Sigmoid colon (tissue), 7 donors: ENCODE measurements at places on chromosomes 13 and 19. TPM values are rescaled to one million over a fixed set of nuclear protein-coding genes. Genes with fewer than 3 reads are reported as not detected.
A peak's percentile ranks its signal among the peaks of the same experiment; 100 is the strongest.

DNA sequence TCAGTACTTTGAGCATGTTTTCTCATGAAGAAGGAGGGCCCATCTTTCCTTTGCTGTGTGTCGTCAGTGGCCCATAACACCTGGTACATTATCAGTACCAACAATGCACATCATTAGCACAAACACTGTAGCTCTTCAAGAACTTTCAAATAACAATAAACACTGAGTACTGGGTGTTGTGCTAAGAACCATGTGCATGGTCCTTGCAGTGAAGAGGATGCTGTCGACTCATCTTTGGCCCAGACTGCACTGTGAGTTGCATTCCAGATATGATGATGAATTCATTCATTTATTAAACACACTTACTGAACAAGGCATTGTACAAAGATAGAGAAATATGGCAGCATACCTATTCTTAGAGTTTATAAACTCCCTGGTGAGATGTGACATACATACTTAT lies 55.8 kb downstream of the FLT3 start:
- no peak overlapping the region for H3K4me3 ChIP-seq
- H3K4me1 ChIP-seq: no peaks in the 10 kb centered on the region
- DNase-seq: no peak
- no peak overlapping the region for H3K27ac ChIP-seq

- H3K4me3 ChIP-seq: no peak overlapping the region
- DNase-seq: no peak
- H3K27ac ChIP-seq: no peak overlapping the region
- H3K4me1 ChIP-seq: peaks cover 14% of the 10 kb centered on the region
- H3K36me3 ChIP-seq: no peaks in the 10 kb centered on the region
Measured at GRCh38 chr13:34350671-34351070, 532.7 kb downstream of the RFC3 start.

GRCh38 chr19:32257326-32258073 lies 87.9 kb upstream of the ZNF507 start:
- H3K36me3 ChIP-seq: no peaks in the 10 kb centered on the region
- no peaks in the 10 kb centered on the region for H3K4me1 ChIP-seq
- no peaks in the 10 kb centered on the region for H3K27me3 ChIP-seq
- H3K4me3 ChIP-seq: no peak overlapping the region

DNA sequence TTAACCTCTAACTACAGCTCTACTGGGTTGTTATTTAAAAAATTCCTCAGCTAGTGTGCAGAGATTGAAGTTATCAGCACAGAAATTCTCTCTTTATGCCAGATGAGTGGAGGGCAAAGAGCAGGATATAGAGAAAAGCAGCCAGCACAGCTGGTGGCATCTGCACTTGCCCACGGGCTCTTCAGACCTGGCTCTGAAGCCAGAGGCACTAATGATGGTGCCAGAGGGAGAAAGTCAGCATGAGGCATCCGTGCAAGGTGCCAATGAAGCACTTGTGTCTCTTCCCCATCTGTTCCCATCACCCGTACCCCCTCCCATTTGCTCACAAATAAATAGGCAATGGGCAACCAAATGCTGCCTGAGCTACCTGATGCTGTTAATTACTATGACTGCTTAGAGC lies 138.9 kb downstream of the OLFM4 start:
- no peaks in the 10 kb centered on the region for H3K27me3 ChIP-seq
- no peaks in the 10 kb centered on the region for H3K4me1 ChIP-seq
- no peak overlapping the region for H3K27ac ChIP-seq
- DNase-seq: no peak
- H3K4me3 ChIP-seq: no peak overlapping the region

- no peak overlapping the region for H3K4me3 ChIP-seq
- H3K27ac ChIP-seq: no peak overlapping the region
- no peak for DNase-seq
- no peaks in the 10 kb centered on the region for H3K36me3 ChIP-seq
- no peaks in the 10 kb centered on the region for H3K27me3 ChIP-seq
- H3K4me1 ChIP-seq: no peaks in the 10 kb centered on the region
Measured at GRCh38 chr13:94243551-94243950, 235.9 kb downstream of the DCT start.

GRCh38 chr13:53092931-53093330 lies 64.3 kb downstream of the OLFM4 start:
- no peaks in the 10 kb centered on the region for H3K27me3 ChIP-seq
- H3K4me3 ChIP-seq: no peak overlapping the region
- no peaks in the 10 kb centered on the region for H3K4me1 ChIP-seq
- DNase-seq: no peak

- no peaks in the 10 kb centered on the region for H3K36me3 ChIP-seq
- no peak overlapping the region for H3K4me3 ChIP-seq
- no peak overlapping the region for H3K27ac ChIP-seq
- DNase-seq: no peak
Measured at GRCh38 chr13:73998631-73999030, 135.6 kb downstream of the KLF12 start.

- peak; percentile 89 for DNase-seq
- peak overlapping the region; percentile 35 for H3K27ac ChIP-seq
- no peaks in the 10 kb centered on the region for H3K27me3 ChIP-seq
- peak overlapping the region; percentile 52 for H3K4me3 ChIP-seq
Measured at GRCh38 chr19:58009666-58010301, 7.2 kb upstream of the ZNF606 start.

DNA sequence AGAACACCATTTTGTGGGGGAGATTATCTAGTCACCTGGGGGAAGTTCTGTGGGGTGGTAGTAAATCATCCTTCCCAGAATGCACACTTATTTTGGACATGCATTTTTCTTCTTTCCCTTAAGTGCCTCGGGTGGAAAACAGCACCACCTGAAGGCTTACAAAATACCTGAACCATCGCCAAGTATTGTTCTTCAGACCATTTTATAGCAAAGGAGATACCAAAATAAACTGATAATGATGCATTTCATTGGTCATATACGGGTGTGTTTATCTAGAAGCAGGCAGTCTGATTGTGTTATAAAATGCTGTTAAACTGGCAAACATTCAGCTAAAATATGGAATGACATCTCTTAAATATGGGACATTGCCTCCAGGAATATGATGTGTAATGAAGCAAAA lies 1034.7 kb downstream of the SLITRK1 start:
- no peaks in the 10 kb centered on the region for H3K36me3 ChIP-seq
- no peaks in the 10 kb centered on the region for H3K4me1 ChIP-seq
- DNase-seq: no peak
- H3K4me3 ChIP-seq: no peak overlapping the region
- H3K27ac ChIP-seq: no peak overlapping the region

- no peak overlapping the region for H3K4me3 ChIP-seq
- no peaks in the 10 kb centered on the region for H3K36me3 ChIP-seq
- peak overlapping the region; percentile 58 for H3K27ac ChIP-seq
- peak; percentile 78 for DNase-seq
Measured at GRCh38 chr13:98939660-98940191, 38.1 kb downstream of the DOCK9 start.

GRCh38 chr19:14168259-14168972 lies 32.0 kb upstream of the ASF1B start:
- H3K36me3 ChIP-seq: peaks cover 24% of the 10 kb centered on the region
- no peaks in the 10 kb centered on the region for H3K27me3 ChIP-seq
- no peak for DNase-seq
- no peaks in the 10 kb centered on the region for H3K4me1 ChIP-seq
- H3K4me3 ChIP-seq: no peak overlapping the region
- H3K27ac ChIP-seq: no peak overlapping the region

- no peak overlapping the region for H3K4me3 ChIP-seq
- DNase-seq: no peak
- H3K27ac ChIP-seq: no peak overlapping the region
- no peaks in the 10 kb centered on the region for H3K36me3 ChIP-seq
- no peaks in the 10 kb centered on the region for H3K4me1 ChIP-seq
Measured at GRCh38 chr13:98930151-98930591, 47.7 kb downstream of the DOCK9 start.

DNA sequence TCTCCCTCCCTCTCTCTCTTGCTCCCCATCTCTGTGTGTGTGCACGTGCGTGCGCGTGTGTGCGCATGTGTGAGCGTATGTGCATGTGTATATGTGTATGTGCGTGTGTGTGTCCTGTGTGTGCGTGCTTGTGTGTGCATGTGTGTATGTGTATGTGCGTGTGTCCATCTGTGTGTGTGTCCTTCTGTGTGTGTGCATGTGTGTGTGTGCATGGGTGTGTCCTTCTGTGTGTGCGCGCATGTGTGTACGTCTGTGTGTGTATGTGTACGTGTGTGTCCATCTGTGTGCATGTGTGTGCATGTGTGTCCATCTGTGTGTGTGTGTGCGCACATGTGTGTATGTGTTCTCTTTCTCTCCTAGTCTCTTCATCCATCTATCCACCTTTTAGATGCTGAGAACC lies 12.2 kb downstream of the SLC8A2 start:
- DNase-seq: no peak
- no peaks in the 10 kb centered on the region for H3K4me1 ChIP-seq
- H3K36me3 ChIP-seq: peaks cover 27% of the 10 kb centered on the region
- no peak overlapping the region for H3K27ac ChIP-seq

GRCh38 chr19:35236638-35237400 lies 8.3 kb upstream of the FAM187B start:
- no peak overlapping the region for H3K4me3 ChIP-seq
- peaks cover 5% of the 10 kb centered on the region for H3K27me3 ChIP-seq
- no peak for DNase-seq
- no peak overlapping the region for H3K27ac ChIP-seq

DNA sequence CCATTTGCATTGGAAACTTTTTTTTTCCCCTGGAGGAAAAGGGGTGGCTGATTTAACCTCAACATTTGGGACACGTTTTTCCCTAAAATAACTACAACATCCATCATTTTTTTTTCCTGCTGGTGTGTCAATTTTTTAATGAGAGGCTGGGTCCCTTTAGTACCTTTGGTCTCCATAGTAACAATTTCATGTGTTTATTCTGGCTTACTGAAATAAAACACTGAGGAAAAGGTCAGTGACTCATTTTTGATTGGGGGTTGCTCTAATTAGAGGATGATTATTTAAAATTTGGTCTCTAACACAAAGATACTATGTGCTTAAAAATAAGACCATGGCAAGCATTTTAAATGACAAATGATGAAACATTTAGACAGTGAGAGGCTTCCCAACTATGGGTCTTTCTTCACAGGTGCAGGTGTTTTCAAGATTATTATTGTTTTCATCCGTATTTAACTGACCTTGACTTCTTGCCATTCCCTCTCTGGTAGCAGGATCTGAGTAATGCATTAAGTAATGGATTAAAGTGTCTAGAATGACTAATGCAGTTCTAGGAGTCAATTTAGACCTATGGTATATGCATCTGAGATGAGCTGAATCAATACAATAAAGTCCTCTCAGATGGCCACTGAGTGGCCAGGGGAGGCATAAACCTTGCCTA lies 406.4 kb downstream of the KCNRG start:
- H3K27ac ChIP-seq: no peak overlapping the region
- no peaks in the 10 kb centered on the region for H3K36me3 ChIP-seq
- H3K4me1 ChIP-seq: peaks cover 10% of the 10 kb centered on the region
- H3K4me3 ChIP-seq: no peak overlapping the region
- no peak for DNase-seq

DNA sequence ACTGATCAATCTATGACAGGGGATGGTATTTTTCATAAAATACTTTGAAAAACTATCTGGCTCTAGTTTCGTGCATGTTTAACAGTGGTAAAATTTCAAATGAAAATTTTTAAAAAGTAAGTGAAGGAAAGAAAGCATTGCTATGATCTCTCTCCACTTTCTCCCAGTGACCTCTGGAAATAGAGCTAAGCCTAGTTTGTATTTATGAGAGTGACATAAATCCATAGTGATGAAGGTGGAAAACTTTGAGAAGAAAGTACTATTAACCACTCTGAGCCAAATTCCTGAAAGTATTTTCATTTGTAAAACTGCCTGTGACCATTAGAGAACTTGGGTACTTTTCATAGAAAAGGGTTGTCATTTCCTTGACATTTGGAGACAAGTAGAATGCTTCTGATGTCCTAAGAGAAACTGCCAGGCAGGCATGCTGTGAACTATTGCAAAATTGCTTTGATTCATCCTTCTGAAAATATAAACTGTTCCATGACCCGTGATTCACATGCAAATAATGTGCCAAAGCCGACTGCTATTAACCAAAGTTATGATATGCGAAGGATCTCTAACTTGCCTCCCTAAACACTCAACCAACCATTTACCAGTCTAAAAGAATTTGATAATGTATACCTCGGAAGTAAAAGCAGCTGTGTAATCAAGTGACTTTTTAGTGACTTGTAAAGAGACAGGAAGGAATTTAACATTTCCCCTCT lies 133.2 kb downstream of the VWA8 start:
- H3K4me3 ChIP-seq: no peak overlapping the region
- H3K36me3 ChIP-seq: no peaks in the 10 kb centered on the region
- DNase-seq: no peak
- no peaks in the 10 kb centered on the region for H3K4me1 ChIP-seq
- H3K27me3 ChIP-seq: no peaks in the 10 kb centered on the region

DNA sequence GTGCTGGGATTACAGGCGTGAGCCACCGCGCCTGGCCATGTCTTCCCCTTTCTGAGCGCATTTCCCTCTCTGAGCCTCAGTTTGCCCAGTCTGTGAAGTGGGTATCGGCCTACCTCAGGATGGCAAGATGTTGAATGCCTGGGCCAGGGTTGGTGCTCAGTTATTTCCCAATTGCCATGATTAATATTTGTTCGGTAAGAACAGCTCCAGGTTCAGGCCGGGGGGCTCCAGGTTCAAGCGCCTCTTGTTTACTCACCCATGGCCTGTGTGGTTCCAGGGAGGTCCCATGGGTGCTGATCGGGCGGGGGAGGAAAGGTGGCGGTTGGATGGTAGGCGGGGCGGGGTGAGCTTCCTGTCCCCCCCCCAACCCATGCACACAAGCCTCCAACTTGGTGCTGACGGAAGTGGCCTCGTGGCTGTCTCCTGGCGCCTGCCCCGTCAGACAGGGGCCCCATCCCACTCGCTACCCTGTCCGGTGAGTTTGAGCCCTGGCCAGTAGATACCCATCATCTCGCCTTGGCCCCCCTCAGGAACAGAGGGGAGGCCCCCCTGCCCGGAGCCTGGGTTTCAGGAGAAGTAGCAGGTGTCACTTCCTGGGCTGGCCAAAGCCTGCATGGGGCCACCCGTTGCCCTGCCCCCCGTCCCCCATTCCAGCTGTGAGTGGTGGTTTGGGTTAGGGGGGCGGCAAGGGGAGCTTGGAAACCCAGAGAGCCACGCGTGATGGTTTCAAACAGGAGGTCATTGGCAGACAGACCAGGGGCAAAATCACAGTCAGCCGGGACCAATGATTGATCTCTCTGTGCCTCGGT lies at the start of gene FCHO1:
Gene FCHO1, plus strand, starts transcription at position 375 of the 809 bp plus-strand sequence. CDS start 3,688 bp downstream, outside the sequence.
- H3K27me3 ChIP-seq: no peaks in the 10 kb centered on the region
- H3K27ac ChIP-seq: no peak within 1 kb of the TSS
- H3K4me3 ChIP-seq: no peak within 1 kb of the TSS
- no peaks in the 10 kb centered on the region for H3K36me3 ChIP-seq

Gene CLEC4M
- not detected for total RNA-seq

Gene BEST2
- total RNA-seq: 0.36 TPM

Gene DENND1C
- total RNA-seq: 2.0 TPM

Gene KBTBD6
- total RNA-seq: 6.7 TPM

Gene CD22
- total RNA-seq: 1.2 TPM

Gene NCR1
- total RNA-seq: not detected

Gene AKAP8
- 43.8 TPM for total RNA-seq
